ENCODE measurements at places on chromosomes 6 and 20. TPM values are rescaled to one million over a fixed set of nuclear protein-coding genes. Genes with fewer than 3 reads are reported as not detected.

GRCh38 chr6:3467996-3468395 is 11.1 kb upstream of the SLC22A23 start:
- H3K4me1 ChIP-seq: peaks cover 9% of the 10 kb centered on the region
- DNase-seq: no peak
- peaks cover 3% of the 10 kb centered on the region for H3K36me3 ChIP-seq
- no peak overlapping the region for H3K27ac ChIP-seq
- no peak overlapping the region for H3K4me3 ChIP-seq
- no peaks in the 10 kb centered on the region for H3K27me3 ChIP-seq

GRCh38 chr6:142296975-142297604 is 4.7 kb upstream of the ADGRG6 start:
- DNase-seq: no peak
- no peak overlapping the region for H3K4me3 ChIP-seq
- H3K4me1 ChIP-seq: peaks cover 24% of the 10 kb centered on the region

GRCh38 chr20:14378326-14378725 is 40.9 kb upstream of the FLRT3 start:
- DNase-seq: no peak
- H3K4me1 ChIP-seq: no peaks in the 10 kb centered on the region
- H3K27me3 ChIP-seq: no peaks in the 10 kb centered on the region
- no peaks in the 10 kb centered on the region for H3K36me3 ChIP-seq

DNA sequence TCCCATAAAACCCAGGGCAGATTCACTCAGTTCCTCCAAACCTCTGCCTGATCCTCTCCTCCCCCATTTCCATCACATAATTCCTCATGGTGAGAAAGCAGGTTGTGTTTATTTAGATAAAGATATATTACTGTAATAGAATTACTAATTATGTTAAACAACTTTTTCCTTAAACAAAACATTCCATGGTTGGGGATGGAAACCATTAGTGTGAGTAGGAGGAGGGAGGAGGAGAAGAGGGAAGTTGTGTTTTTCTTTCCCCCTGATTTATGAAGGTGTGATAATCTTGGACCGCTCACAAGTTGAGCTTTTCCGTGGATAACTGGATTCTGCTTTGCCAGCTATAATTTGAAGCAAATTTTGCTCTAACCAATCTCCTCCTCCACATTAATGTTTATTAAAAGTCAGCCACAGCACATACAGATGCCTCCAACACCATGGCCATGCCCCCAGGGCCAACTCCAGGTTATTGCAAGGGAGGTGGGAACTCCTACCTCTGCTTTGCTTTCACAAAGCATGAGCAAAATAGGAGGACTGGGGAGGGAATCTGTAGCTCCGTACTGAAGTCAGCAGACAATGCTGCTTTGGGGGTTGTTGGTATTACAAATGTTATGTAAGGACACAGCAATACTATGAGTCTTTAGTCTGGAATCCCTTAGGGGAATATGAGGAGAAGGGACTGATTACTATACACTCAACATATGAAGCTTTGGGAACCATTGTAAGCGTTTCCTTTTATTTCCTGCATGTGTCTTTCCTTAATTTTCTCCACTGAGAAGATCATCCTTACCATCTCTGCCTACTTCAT is 542.0 kb downstream of the DHX35 start:
- H3K36me3 ChIP-seq: no peaks in the 10 kb centered on the region
- no peaks in the 10 kb centered on the region for H3K27me3 ChIP-seq
- DNase-seq: no peak
- no peak overlapping the region for H3K4me3 ChIP-seq

DNA sequence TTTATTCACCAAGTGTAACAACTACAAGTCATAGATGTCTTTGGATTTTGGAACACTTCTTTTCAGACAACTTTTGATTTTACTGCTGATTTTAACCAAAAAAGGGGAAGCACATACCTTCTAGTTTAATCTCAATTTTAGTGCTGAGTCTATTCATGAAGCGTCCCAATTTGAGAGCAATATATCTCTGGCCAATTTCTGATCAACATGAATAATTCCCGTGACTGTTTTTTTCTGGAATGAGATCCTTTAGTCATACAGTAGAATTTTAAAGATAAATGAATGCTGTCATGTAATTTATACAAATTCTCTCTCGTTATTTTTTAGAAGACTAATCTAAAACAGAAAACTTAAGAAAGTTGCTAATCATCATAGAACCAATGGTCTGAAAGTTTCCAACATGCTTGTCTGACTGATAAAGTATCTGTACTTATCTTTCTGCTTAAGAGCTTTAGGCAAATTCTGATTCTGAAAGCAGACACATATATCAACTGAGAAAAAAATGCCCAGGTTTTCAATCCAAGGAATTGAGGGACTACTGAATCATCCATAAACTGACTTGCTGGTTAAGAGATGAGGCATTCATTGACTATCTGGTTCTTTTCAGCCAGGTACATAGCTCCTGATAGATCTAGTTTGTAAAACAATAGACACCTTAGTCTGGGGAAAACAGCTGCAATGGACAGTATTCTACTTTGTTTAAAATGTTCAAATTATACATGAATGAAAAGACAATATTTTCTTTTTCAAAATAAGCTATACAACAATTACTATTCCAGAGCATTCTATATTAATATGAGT is 657.5 kb downstream of the RFPL4B start:
- H3K27ac ChIP-seq: no peak overlapping the region
- H3K4me1 ChIP-seq: no peaks in the 10 kb centered on the region
- H3K36me3 ChIP-seq: no peaks in the 10 kb centered on the region
- no peak overlapping the region for H3K4me3 ChIP-seq
- DNase-seq: no peak
- no peaks in the 10 kb centered on the region for H3K27me3 ChIP-seq

DNA sequence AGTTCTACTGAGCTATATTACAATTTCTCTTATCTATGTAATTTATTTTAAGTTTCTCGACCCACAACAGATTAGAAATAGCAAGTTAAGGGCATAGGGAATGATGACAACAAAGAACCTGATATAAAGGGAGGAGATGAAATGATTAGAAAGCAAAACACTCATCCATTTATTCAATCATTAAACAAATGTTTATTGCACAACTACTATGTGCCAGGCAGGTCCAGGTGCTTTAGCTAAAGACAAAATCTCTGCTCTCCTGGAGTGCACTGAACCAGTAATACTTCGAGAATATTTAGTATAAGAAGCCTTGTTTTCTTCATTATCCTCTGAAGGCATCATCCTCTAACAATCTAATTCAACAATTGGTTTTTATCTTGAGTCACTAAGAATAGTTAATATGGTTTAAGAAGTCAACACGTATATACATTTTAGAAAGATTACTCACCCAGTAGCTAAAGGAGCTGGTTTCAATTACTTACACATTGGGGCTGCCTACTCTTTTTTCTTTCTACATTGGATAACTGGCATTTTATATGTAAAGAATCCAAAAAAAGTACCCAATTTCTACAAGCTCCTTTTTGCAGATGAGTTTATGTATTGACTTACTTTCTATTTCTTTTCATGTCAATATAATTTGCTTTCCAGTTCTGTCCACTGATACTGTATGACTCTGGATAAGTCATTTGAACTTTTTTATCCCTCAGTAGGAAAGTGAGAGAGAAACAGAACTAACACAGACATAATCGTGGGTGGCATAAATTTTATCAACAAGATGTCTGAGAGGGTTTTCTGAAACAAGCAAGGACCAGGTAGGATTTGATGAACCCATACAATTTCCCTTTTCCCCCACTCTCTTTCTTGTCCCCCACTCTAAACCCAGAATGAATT is 312.6 kb downstream of the CLIC5 start:
- no peaks in the 10 kb centered on the region for H3K36me3 ChIP-seq
- no peaks in the 10 kb centered on the region for H3K27me3 ChIP-seq
- H3K4me1 ChIP-seq: no peaks in the 10 kb centered on the region
- no peak overlapping the region for H3K27ac ChIP-seq

GRCh38 chr6:50850223-50851048 is 31.8 kb downstream of the TFAP2B start:
- no peak overlapping the region for H3K4me3 ChIP-seq
- no peaks in the 10 kb centered on the region for H3K36me3 ChIP-seq
- DNase-seq: no peak
- no peak overlapping the region for H3K27ac ChIP-seq
- H3K27me3 ChIP-seq: peaks cover 11% of the 10 kb centered on the region

GRCh38 chr6:111361648-111362047 is 121.4 kb downstream of the REV3L start:
- H3K4me3 ChIP-seq: no peak overlapping the region
- H3K36me3 ChIP-seq: peaks cover 14% of the 10 kb centered on the region
- peak; percentile 56 for DNase-seq

C4B gene
- total RNA-seq: 12.7 TPM

SOBP gene
- 0.21 TPM for total RNA-seq

POU5F1 gene
- 2.0 TPM for total RNA-seq
